ENCODE measurements at places on chromosomes 5 and 9. TPM values are rescaled to one million over a fixed set of nuclear protein-coding genes. Genes with fewer than 3 reads are reported as not detected.

DNA sequence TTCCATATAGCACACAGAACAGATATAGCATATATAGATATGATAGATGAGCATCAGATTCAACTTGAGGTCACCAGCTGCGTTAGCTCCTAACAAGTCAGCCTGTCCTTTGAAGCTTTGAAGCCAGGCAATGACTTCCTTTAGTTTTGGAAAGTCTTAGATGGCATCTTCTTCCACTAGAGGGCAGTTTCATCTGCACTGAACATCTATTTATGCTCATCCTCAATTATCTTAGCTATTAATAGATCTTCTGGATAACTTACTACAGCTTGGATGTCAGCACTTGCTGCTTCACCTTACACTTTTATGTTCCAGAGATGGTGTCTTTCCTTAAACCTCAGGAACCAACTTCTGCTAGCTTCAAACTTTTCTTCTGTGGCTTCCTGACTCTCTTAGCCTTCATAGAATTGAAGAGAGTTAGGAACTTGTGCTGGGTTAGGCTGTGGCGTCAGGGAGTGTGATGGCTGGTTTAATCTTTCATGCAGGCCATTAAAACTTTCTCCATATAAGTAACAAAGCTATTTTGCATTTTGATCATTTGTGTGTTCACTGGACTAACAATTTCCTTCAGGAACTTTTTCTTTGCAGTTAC is 1401.4 kb downstream of the EFNA5 start:
- DNase-seq: peak; percentile 62
- no peak overlapping the region for H3K4me3 ChIP-seq
- no peaks in the 10 kb centered on the region for H3K4me1 ChIP-seq
- no peak overlapping the region for H3K27ac ChIP-seq
- no peaks in the 10 kb centered on the region for H3K27me3 ChIP-seq

DNA sequence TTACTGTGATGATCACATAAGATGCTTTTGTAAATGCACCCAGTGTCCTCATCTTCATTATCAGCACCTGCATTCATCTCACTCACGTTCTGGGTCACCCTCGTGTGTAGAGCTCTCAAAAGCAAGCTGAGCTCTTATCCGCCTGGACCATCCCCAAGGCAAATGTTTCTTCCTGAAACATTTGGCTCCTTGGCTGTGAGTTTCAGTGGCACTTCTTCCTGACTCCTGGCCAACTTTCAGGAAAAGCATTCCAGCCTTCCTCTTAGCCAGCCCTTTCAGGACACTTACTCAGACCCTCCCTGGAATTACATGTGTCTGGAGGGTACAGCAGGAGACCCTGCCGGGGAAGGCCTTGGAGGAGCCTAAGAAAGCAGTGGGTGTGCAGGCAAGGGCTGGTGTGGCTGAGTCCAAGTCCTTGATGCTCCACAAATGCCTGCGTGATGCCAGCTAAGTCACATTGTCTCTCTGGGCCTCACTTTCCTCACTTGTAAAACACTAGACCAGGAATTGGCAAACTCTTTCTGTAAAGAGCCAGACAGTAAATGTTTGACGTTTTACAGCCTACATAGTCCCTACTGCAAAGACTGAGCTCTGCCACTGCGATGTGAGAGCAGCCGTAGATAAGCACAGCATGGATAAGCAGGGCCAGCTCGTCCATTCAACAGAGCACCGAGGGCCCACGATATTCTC is 72.1 kb downstream of the PDE6A start:
- H3K27ac ChIP-seq: no peak overlapping the region
- 0 out of 2 replicates have a peak, but pooled peaks cover 4% of the 10 kb centered on the region for H3K4me1 ChIP-seq
- no peaks in the 10 kb centered on the region for H3K27me3 ChIP-seq
- no peaks in the 10 kb centered on the region for H3K36me3 ChIP-seq

DNA sequence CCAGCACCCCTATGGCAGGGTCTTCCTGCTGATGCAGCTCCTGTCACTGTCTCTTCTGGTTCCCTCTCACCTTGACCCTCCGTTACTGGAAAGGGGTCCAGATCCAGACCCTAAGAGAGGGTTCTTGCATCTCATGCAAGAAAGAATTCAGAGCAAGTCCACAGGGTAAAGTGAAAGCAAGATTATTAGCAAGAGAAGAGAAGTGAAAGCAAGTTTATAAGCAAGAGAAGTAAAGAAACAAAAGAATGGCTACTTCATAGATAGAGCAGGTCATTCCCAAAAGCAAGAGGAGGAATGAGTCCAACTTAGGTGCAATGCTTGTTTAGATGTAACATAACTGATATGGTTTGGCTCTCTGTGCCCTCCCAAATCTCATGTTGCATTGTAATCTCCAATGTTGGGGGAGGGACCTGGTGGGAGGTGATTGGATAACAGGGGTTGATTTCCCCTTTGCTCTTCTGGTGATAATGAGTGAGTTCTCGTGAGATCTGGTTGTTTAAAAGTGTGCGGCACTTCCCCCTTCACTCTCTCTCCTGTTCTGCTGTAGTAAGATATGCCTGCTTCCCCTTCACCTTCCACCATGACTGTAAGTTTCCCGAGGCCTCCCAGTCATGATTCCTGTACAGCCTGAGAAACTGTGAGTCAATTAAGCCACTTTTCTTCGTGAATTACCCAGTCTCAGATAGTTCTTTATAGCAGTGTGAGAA is 183.3 kb downstream of the MED10 start:
- no peaks in the 10 kb centered on the region for H3K27me3 ChIP-seq
- H3K4me1 ChIP-seq: peaks cover 8% of the 10 kb centered on the region
- no peak overlapping the region for H3K4me3 ChIP-seq
- no peak overlapping the region for H3K27ac ChIP-seq
- DNase-seq: no peak
- no peaks in the 10 kb centered on the region for H3K36me3 ChIP-seq

GRCh38 chr9:113992276-113992951 is 85.7 kb downstream of the AMBP start:
- no peaks in the 10 kb centered on the region for H3K36me3 ChIP-seq
- H3K4me3 ChIP-seq: no peak overlapping the region
- no peaks in the 10 kb centered on the region for H3K27me3 ChIP-seq

- no peaks in the 10 kb centered on the region for H3K27me3 ChIP-seq
- no peaks in the 10 kb centered on the region for H3K4me1 ChIP-seq
- no peaks in the 10 kb centered on the region for H3K36me3 ChIP-seq
- no peak overlapping the region for H3K4me3 ChIP-seq
These were observed 80.3 kb downstream of the SGCD start for GRCh38 chr5:156407251-156407650.

DNA sequence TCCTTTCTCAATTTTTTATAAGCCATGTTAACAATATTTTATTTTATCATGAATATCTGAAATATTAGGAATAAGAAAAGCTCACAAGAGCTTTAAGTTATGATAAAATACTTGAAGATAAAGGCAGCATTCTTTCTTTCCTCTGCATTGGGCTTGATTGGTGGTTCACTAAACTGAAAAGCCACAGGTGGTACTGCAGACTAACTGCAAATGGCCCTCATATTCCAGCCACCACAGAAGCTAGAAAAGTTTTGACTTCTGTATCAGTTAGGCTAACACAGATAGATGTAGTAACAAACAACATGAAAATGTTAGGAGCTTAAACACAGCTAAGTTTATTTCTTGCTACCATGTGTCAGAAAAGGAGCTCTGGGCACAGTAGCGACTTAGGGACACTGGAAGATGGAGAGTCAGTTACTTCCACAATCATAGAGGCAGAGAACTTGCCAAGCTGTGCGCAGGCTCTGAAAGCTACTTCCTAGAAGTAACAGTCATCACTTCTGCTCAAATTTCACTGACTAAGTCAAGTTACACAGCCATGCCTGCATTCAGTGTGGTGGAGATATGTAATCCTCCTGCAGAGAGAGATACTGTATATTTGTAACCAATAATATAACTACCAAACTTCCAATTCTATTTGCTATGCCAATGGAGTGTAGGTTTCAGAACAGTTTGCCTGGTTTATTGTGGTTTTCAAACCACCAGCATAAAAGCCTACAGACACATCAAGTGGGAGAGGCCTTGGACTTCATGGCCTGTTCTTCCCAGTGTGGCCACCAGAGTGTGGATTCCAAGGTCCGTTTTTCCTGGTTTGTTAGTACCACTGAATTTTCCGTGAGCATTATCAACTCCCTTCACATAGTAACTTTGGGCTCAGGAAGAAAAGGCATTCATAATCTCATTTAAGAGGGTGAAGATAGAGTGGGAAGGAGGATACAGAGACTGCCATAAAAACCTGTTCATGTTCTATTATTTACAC is 268.3 kb downstream of the PJA2 start:
- DNase-seq: peak; percentile 39
- no peak overlapping the region for H3K4me3 ChIP-seq
- H3K27ac ChIP-seq: no peak overlapping the region
- H3K4me1 ChIP-seq: no peaks in the 10 kb centered on the region
- no peaks in the 10 kb centered on the region for H3K27me3 ChIP-seq

- no peaks in the 10 kb centered on the region for H3K36me3 ChIP-seq
- H3K27me3 ChIP-seq: no peaks in the 10 kb centered on the region
- no peak overlapping the region for H3K4me3 ChIP-seq
- H3K4me1 ChIP-seq: no peaks in the 10 kb centered on the region
- H3K27ac ChIP-seq: no peak overlapping the region
- DNase-seq: no peak
These were observed 6.9 kb upstream of the LTC4S start for GRCh38 chr5:179786861-179787260.

DNA sequence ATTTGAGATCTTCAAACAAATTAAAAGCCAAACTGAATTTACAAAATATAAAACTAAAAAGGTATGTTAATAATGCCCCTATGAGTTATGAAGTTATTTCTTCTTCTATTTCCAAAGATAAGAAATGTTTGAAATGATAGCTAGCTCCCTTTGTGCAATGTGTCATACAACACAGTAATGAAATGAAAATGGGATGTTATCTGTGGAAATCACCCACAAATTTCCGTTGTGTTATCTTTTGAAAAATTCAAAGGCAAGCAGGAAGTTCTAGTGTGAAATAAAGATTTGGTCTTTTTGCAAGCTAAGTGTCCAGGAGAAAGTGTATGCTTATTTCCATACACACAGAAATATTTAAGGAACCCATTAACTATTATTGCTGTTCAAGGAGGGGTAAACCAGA is 375.3 kb upstream of the PRR16 start:
- no peaks in the 10 kb centered on the region for H3K4me1 ChIP-seq
- no peak for DNase-seq
- no peaks in the 10 kb centered on the region for H3K27me3 ChIP-seq

DNA sequence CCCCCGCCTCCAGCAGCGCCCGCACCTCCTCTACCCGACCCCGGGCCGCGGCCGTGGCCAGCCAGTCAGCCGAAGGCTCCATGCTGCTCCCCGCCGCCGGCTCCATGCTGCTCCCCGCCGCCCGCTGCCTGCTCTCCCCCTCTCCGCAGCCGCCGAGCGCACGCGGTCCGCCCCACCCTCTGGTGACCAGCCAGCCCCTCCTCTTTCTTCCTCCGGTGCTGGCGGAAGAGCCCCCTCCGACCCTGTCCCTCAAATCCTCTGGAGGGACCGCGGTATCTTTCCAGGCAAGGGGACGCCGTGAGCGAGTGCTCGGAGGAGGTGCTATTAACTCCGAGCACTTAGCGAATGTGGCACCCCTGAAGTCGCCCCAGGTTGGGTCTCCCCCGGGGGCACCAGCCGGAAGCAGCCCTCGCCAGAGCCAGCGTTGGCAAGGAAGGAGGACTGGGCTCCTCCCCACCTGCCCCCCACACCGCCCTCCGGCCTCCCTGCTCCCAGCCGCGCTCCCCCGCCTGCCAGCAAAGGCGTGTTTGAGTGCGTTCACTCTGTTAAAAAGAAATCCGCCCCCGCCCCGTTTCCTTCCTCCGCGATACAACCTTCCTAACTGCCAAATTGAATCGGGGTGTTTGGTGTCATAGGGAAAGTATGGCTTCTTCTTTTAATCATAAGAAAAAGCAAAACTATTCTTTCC is 19.3 kb downstream of the CDKN2A start:
- peaks cover 22% of the 10 kb centered on the region for H3K4me1 ChIP-seq
- no peak overlapping the region for H3K27ac ChIP-seq
- DNase-seq: peak; percentile 93
- peak overlapping the region; percentile 60 for H3K4me3 ChIP-seq
- H3K27me3 ChIP-seq: peaks cover 100% of the 10 kb centered on the region

GRCh38 chr9:21709464-21710058 is 92.9 kb upstream of the MTAP start:
- no peaks in the 10 kb centered on the region for H3K27me3 ChIP-seq
- peak; percentile 89 for DNase-seq

DNA sequence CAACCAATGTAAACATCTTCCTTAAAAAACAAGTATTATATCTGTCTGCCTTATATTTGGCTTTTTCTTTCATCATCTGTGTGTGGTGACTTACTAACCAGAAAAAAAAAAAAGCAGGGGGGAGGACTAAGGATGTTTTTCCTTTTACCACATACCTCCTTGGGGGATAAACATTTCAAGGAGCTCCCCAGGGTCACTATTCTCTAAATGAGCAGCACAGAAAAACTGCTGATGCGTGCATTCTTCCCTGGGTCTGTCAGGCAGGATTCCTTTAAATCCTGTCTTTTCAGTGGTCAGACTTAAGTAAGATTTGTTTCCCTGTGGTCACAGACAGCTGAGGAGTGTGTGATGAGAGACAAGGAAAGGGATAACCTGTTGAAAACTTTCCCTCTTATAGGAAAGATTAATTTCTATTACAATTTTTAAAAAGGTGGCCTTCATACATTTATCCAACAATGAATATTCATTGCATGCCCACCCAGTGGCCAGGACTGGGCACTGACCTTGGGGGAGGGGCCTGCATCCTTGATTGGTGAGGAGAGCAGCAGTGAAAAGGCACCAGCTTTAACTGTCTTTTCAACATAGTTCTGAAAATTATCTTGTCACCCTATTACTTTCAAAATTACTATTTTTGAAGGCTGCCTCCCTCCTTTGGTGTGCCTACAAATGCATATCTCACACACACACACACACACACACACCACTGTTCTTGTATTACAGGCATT is 123.1 kb downstream of the TLE4 start:
- H3K4me1 ChIP-seq: peaks cover 62% of the 10 kb centered on the region
- peak; percentile 77 for DNase-seq
- H3K36me3 ChIP-seq: no peaks in the 10 kb centered on the region
- H3K27me3 ChIP-seq: no peaks in the 10 kb centered on the region
- H3K4me3 ChIP-seq: 0 out of 2 replicates have a peak overlapping the region, but pooled peaks have one; percentile 10

- H3K4me1 ChIP-seq: no peaks in the 10 kb centered on the region
- H3K36me3 ChIP-seq: no peaks in the 10 kb centered on the region
- no peaks in the 10 kb centered on the region for H3K27me3 ChIP-seq
- H3K4me3 ChIP-seq: no peak overlapping the region
These were observed 10.3 kb upstream of the DOCK2 start for GRCh38 chr5:169626779-169627178.

GRCh38 chr9:125839317-125839716 is 92.1 kb downstream of the PBX3 start:
- H3K4me3 ChIP-seq: no peak overlapping the region
- H3K27me3 ChIP-seq: no peaks in the 10 kb centered on the region

DNA sequence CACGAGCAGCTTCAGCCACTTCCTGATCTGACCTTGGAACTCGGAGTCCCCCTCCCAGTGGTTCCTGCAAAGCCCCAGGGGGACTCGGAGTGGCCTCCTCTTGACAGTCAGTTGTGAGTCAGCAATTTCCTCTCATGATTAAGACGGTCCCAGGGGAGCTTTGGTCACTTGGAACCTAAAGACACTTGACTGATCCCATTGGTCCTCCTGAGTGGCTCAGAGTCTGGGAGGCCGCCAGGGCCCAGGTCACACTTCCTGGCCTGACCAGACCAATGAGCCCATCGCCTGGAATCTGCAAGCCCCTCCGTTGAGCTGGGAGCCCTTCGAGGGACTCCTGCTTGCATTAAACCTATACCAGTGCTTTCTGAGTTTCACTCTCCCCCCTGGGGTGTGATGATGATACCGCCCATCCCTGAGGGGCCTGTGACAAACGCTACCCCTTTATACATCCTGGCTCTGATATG is 29.1 kb downstream of the TSPAN17 start:
- H3K36me3 ChIP-seq: no peaks in the 10 kb centered on the region
- H3K4me1 ChIP-seq: peaks cover 5% of the 10 kb centered on the region
- peaks cover 22% of the 10 kb centered on the region for H3K27me3 ChIP-seq
- H3K4me3 ChIP-seq: no peak overlapping the region

- H3K4me1 ChIP-seq: no peaks in the 10 kb centered on the region
These were observed 9.1 kb upstream of the KIF12 start for GRCh38 chr9:114108016-114108833.

Gene CCL21
- not detected for total RNA-seq

Gene NACC2
- total RNA-seq: 16.5 TPM

Gene PCDHA1
- 3.2 TPM for total RNA-seq

Gene TLX3
- 0.83 TPM for total RNA-seq

Measured in GM23338 (cell line).